Activated gamma-delta T cell treated with anti-CD3 and anti-CD28 coated beads, Interleukin-2, amount 50 U/mL, for 16 hours (primary cell): ENCODE measurements at places on chromosomes 2 and 18.

GRCh38 chr2:201320701-201321100 is 36.4 kb downstream of the FLACC1 start:
- DNase-seq = no peak

- DNase-seq = no peak
Observed at GRCh38 chr2:128235581-128235980, 83.1 kb downstream of the HS6ST1 start.

DNA sequence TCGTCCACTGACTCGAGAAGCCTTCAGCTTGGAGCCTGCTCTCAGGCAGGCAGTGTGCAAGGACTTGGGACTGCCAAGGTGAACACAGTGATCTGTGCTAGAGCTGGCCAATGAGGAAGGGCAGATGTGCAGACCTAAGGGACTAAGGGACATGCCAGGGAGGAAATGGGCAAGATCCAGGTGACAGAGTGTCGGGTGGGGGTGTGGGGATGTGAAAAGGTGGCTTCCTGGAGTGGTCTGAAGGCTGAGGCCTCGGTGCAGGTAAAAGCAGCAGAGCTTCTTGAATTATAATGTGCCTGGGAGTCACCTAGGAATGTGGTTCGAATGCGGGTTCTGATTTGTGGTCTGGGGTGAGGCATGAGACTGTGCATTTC is 42.0 kb downstream of the STEAP3 start:
- no peak for DNase-seq

- DNase-seq = no peak
Observed at GRCh38 chr2:227188292-227188691, 23.9 kb downstream of the COL4A3 start.

DNA sequence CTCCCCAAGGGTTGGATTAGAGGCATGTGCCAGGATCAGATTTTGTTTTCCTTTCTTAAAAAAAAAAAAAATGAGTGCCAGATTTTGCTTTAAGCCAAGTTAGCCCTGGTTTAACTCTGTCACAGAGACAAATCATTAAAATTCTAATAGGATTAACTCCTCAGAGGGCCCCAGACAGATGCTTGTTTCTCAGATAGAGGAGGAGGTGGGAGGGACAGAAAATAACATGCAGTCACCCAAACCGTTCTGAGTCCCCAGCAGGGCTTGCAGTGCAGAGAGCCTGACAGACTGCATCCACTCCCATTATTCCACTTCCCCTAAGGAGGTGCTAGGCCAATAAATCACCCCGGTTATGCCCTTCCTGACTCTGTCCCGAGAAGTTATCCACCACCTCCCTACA is 6.3 kb upstream of the PROKR1 start:
- DNase-seq = no peak

- no peak for DNase-seq
Observed at GRCh38 chr2:34570266-34570872, 971.3 kb upstream of the FAM98A start.

- DNase-seq = no peak
Observed at GRCh38 chr2:96463119-96463518, 42.0 kb downstream of the NEURL3 start.

DNA sequence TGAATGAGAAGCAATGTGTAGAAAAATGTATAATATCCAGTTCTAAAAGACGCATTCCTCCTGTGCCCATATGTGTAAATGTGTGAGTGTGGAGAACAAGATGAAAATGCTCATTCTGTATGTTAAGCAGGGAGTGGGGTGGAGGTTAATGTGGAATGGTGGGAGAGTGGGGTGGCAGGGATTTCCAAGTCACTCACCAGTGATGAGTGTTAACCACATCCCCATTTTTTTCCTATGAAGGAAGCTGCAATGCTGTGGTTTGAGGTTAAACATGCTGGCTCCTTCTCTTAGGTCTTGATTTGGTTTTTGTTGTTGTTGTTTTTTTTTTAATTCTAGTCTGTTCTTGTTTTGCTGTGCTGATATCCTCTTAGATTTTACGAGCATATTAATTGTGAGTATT is 169.4 kb downstream of the NEDD4L start:
- no peak for DNase-seq

DNA sequence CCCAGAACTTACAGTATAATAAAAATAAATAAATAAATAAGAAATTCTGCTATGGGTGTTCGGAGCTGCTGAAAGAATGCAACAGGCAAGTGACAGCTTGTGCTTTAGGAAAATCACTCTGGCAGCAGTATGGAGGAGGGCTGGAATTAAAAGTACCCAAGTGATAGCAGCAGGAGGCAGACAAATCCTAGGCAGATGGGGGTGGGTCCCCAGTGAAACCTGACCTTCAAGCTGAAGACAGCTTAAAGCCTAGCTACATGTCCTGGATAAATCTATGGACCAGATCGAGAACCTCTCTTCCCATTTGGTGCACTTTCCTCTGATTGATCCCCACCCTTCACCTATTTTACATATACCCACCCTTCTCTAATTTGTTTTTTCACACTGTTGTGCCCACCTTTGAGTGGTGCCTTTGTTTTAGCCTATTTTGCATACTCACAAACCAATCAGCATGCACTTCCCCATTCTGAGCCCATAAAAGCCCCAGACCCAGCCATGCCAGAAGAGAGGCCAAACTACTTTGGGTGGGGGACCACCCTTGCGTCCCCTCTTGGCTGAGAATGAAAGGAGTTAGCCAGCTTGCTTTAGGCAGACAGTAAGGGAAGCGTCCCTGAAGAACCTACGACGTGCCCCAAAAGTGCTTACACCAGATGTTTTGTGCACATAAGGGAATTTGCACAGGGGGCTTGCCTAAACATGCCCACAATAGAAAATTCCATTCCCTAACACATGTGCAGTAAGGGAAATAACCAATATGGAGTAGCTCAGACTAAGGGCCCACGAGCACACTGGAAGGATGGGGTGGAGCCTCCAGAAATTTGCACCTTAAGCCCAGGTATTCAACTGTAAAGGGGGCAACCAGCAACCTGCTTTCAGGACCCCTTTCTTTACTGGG is 3.0 kb downstream of the METTL8 start:
- no peak for DNase-seq

GRCh38 chr2:26068602-26069298 is 34.9 kb downstream of the RAB10 start:
- peak; percentile 39 for DNase-seq

- no peak for DNase-seq
Observed at GRCh38 chr18:48408727-48409590, at the start of gene ZBTB7C. TSS of gene ZBTB7C (minus strand) at chr18:48409383.

DNA sequence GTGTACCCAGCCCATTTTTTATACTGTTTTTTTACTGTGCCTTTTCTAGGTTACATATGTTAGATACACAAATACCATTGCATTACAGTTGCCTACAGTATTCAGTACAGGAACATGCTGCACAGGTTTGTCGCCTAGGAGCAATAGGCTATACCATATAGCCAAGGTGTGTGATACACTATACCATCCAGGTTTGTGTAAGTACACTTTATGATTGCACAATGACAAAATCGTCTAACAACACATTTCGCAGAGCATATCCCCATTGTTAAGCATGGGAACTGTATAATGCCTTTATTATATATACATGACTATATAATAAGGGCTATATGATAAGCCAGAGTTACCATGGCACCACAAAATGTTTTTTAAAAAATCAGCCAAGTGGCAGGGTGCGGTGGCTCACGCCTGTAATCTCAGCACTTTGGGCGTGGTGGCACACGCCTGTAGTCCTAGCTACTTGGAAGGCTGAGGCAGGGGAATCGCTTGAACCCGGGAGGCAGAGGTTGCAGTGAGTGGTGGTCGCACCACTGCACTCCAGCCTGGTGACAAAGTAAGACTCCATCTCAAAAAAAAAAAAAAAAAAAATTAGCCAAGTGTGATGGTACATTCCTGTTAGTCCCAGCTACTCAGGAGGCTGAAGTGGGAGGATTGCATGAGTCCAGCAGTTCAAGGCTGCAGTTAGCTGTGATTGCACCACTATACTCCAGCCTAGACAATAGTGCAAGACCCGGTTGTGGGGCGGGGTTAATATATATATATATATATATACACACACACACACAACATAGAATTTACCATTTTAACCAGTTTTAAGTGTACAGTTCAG is 2.8 kb upstream of the CENPA start:
- no peak for DNase-seq
